Stimulated activated CD8-positive, alpha-beta memory T cell treated with anti-CD3 and anti-CD28 coated beads, Interleukin-7, amount 100 ng/mL, for 4 hours (primary cell): ENCODE measurements at places on chromosomes 7 and 10.

DNA sequence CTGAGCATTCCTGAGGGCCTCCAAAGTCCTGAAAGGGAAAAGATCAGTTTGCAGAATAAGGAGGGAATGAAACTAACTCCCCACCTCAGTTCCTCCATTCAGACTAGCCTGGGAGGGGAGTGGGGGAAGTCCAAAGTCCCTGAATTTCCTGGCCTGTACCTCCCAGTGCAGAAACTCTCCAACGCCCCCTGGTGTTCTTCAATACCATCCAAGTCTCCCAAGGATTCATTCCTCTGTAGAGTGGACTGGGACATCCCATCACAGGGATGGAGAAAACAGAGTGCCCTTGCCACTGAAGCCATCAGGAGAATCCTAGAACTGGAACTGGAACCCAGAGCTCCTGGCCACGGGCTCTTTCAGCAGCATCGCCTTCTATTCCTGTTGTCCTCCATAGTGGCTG is 1.6 kb upstream of the COL13A1 start:
- no peak for DNase-seq

DNA sequence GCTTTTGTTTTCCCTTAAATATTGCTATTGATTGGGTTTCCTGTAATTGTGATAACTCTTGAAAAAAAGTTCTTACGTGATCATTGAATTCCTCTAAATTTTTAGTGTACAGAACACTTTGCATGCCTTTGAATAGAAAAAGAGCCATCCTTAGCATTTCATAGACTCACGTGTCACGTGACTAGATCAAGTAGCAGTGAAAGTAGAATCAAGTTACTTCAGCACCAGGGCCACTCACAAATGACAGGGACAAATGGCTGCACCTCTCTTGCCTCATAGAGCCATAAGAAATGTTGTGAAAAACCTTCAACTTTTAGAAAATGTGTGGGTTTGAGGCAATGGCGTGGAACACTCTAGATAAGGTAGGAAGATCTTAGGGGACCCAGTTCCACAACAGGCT is 203.8 kb downstream of the ZEB1 start:
- DNase-seq, result no peak

GRCh38 chr10:109203646-109204353 is 719.5 kb downstream of the XPNPEP1 start:
- no peak for DNase-seq

- DNase-seq, result no peak
Measured at GRCh38 chr10:112532189-112532588, 85.2 kb downstream of the VTI1A start.

- DNase-seq, result no peak
Measured at GRCh38 chr10:21170216-21170615, 273.1 kb upstream of the NEBL start.

DNA sequence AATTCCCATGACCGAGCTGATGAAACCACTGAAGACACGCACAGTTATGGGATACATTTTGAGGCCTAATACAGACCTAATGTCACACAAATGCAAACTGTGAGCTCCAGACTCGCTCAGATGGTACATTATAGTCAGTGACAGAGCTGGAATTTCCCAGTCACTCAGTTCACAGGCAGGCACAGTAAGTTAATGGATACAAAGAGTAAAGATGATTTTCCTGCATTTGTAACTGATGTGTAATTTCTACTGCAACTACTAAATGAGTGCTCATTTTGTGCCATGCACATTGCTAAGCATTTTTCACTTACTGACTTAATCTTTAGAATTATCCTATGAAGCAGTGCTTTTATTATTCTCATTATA is 56.5 kb downstream of the ENO4 start:
- DNase-seq, result no peak

- no peak for DNase-seq
Measured at GRCh38 chr10:110525349-110526260, 27.9 kb downstream of the DUSP5 start.

DNA sequence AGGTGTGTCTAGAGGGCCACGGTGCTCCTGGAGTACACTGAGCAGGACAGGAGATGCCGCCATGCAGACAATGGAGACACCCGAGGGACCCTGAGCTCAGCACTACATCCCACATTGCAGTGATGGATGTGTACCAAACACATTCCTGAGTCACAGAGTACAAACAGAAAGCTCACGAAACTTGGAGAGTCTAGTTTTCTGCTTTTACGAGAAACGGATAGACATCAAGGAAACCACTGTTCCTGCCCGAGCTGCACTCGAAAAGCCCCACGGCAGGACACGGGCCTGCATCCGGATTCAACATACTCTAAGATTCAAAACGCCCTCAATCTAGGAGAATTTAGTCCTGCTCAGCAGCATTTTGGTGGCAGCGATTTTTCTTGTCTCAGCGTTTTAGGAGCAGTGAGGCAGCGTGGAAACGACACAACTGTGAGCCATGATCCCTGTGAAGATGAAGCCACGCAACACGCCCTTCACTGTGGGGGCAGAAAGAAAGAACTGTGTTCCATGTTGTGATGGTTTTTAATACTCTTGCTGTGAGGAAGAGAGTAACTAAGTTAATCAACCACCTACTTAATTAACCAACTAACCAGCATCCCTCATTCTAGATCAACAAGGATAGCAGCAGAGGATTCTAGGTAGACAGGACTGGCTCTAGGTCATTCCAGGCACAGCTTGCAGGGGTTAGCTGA is 3.2 kb downstream of the TNS3 start:
- DNase-seq, result no peak

DNA sequence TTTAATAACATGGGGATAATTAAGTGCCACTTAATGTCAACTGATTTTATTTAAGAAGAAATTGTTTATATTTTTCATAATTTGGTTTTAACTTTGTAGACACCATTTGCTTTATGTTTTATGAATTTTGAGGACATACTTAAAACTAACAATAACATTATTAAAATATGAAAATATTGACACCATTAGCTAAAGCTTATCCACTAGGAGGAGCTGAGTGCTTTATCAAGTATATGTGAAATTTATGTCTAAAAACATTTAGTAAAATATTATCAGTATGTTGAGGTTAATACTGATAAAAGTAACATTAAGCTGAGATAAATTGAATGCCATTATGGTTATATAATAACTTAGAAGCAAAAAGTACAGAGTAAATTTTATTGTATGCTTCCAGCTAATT is 622.1 kb downstream of the ARL4A start:
- DNase-seq, result no peak

DNA sequence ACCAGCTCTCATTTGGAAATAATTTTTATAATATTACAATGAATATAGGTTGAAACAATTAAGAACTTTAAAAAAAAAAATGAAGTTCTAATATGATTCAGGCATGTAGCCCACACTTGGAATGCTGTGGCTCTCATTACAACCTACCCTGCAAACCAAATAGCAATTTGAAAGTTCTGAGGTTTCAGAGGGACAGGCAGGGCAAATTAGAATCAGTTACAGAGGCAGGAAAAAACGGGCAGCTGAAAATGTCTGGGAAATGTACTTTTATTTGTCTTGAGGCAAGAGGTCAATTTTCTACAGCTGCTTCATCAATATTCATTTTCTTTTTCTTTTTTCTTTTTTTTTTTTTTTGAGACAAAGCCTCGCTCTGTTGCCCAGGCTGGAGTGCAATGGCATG is 95.3 kb downstream of the PIP4K2A start:
- no peak for DNase-seq

DNA sequence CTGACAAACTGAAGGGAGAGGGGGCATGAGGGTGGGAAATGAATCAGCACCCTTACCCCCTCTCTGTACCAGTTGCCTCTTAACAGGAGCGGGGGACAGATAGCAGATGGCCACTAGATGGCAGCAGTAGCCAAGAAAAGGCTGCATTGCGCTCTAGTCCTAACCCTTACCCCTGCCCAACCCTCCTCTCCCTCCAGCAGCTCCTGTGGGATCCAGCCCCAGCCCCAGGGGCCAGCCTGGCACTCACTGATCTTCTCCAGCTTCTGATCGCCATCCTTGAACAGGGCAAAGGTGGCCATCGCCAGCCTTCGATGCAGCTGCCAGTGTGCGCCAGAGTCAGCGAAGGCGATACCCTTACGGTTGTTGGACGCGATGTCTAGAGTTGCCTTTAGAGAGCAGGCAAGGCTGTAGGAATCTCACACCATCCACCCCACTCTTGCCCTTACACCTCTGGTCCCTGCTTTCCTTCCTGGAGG is 2.2 kb downstream of the CYP17A1 start:
- peak; percentile 49 for DNase-seq

GRCh38 chr10:97816609-97817008 is 33.0 kb upstream of the GOLGA7B start:
- DNase-seq, result no peak

GRCh38 chr10:5450605-5451384 is 38.4 kb downstream of the NET1 start:
- DNase-seq, result no peak

- DNase-seq, result no peak
Measured at GRCh38 chr10:88039496-88040200, 176.2 kb downstream of the PTEN start.

DNA sequence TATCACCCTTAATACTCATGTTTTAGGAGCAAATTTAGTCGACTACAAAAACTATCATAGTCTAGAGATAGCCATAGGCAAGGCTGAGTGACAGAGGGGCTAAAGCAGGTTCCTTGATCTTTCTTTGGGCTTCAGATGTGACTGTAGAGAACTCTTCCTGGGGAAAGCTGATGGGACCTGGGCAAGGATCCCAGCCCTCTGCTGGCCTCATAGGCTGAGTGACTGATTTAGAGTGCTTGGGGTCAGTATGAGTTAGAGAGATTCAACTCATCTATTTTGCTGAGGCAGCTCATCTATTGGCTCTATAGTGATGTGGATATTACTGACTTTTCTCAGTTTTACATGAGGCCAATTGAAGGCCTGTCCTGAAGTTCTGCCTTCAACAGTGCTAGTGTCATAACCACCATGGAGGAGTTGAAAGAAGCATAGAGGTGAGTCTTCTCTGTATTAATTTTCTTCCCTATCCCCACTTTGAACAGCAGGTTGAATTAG is 81.6 kb downstream of the SAMD9 start:
- DNase-seq, result no peak

GRCh38 chr7:134029743-134030142 is 97.4 kb upstream of the LRGUK start:
- DNase-seq, result no peak

- DNase-seq, result no peak
Measured at GRCh38 chr7:73888959-73889358, 28.0 kb downstream of the TMEM270 start.

GRCh38 chr10:113438652-113439051 is 114.2 kb upstream of the HABP2 start:
- DNase-seq, result no peak

DNA sequence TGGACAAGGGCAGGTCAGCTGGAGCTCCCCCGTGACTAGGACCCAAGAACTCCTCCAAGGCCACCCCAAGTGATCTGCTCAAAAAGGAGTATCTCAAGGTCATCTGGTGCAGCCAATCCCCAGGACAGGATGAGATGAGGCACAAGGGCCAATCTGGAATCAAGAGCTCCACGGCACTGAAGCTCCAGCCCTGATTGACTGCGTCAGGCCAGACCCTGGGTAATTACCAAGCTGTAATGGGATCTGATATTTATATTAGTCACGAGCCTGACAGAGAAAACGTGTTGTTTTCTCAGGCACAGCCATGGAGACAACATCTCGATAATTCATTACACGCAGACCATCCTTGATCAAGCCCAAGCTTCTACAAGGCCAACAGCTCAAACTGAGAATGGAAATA is 4.2 kb downstream of the KCNMA1 start:
- DNase-seq, result no peak

GRCh38 chr10:110881905-110882304 is 10.2 kb downstream of the PDCD4 start:
- no peak for DNase-seq

DNA sequence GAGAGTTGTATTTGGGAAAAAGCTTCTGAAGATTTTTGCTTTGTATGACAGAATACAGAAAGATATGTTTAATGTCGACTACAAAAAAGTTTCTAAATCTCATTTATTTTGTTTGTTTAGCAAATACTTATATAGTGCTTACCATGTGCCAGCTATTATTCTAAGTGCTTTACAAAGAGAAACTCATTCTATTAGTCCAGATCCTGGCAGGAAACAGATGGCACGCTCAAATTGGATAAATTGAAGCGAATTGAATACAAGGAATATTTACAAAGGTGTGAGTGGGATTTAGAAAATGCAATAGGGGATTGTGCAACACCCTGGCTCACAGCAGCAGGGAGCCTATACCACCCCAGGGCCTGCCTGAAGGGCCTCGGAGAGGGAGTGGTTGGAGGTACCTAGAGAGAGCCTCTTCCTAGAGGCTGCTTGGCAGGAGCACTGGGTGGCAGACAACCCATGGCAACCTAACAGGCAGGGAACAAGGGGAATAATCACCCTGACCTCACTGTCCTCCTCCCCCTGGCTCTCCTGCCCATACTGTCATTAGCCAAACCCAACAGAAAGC is 27.6 kb upstream of the FAM204A start:
- DNase-seq, result no peak

DNA sequence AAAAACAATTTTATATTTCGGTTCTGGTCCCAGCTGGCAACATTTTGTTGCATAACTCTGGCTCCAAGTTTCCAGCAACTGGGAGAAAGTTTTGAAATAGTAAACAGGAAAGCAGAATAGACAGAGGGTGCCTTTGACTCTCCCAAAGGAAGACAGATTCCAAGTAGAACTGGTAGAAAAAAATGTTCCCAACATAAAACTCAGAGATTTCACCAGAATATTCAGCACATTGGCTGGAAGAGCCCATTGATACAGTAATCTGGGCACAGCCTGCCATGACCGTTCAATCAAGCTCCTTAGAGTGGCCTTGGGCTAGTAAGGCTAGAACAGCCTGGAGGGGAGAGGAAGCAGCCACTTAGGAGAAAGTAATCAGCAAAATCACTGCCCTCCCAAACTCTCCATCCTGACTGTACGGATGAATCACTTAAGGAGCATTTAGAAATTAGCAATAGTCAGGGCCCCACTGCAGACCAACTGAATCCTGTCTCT is 120.4 kb downstream of the CUBN start:
- DNase-seq, result no peak

- no peak for DNase-seq
Measured at GRCh38 chr10:93512565-93512964, 16.2 kb downstream of the CEP55 start.

- no peak for DNase-seq
Measured at GRCh38 chr10:35043796-35044344, 46.3 kb downstream of the CUL2 start.

- DNase-seq, result no peak
Measured at GRCh38 chr7:51607447-51607846, 290.8 kb upstream of the COBL start.

DNA sequence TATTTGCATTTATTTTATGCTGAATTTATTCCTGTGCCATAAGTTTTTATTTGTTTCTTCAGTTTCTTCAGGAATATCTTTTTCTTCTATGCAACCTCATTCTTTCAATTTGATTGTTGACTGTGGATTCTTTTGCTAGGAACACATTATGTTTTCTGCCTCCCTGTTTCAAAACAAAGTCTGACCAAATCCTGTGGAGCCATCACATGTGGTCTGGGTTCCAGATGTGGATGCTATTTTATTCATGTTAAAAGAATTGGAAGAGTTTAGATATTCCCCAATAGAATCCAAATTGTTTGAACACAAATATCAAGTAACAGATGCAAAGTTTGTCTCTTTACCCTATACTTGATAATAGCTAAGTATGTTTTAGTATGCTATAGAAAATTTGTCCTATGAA is 56.8 kb upstream of the LRRC17 start:
- DNase-seq, result no peak

GRCh38 chr10:88187472-88187871 is 324.0 kb downstream of the PTEN start:
- DNase-seq, result no peak
